DMS79 (cell line): ENCODE measurements at places on chromosomes 2 and 18.

GRCh38 chr2:73638429-73638828, 3.8 kb downstream of the NAT8 start:
- no peak for DNase-seq

DNA sequence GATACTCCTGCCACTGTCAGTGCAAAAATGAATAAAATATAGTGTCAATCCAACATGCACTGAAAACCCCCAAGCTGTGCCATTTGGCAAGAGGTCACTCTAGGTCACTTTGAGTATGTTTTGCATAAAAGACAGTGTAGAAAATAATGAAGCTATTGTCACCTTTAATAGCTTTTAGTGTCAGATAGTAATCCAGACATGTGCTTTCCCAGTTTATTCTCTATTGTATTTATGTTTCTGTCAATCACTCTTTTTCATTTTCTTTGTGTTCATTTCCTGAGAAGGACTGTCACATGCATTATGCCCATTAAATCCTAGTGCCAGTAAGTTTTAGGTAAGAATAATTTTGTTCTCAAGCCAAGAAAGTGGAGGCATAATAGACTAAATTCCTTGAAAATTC, 1073.9 kb upstream of the CDH2 start:
- DNase-seq: no peak

- DNase-seq: no peak
Observed at GRCh38 chr2:98759338-98759737, 28.4 kb upstream of the MGAT4A start.

GRCh38 chr2:240965296-240965904, 33.0 kb upstream of the SNED1 start:
- no peak for DNase-seq

GRCh38 chr2:20362701-20363435, 12.2 kb upstream of the PUM2 start:
- no peak for DNase-seq

GRCh38 chr2:76197428-76197827, 486.7 kb upstream of the GCFC2 start:
- no peak for DNase-seq

DNA sequence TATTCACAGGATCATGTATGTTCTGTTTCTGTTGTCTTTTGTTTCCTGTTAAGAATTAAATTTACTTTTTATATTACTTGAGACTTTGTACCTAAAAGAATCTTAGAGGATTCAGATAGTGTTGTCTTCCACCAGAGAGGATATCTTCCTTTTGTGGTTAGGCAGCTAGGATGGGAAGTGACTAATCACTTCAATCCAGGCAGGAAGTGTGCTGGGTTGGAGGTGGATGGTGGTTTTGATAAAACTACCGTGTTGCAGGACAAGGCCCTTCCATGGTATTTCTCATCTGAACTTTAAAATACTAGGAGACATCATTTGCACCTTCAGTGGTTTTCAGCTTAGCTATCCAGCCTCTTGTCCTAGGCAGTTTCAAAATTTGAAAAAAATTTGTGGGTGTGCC, 728.6 kb upstream of the CDH2 start:
- no peak for DNase-seq

DNA sequence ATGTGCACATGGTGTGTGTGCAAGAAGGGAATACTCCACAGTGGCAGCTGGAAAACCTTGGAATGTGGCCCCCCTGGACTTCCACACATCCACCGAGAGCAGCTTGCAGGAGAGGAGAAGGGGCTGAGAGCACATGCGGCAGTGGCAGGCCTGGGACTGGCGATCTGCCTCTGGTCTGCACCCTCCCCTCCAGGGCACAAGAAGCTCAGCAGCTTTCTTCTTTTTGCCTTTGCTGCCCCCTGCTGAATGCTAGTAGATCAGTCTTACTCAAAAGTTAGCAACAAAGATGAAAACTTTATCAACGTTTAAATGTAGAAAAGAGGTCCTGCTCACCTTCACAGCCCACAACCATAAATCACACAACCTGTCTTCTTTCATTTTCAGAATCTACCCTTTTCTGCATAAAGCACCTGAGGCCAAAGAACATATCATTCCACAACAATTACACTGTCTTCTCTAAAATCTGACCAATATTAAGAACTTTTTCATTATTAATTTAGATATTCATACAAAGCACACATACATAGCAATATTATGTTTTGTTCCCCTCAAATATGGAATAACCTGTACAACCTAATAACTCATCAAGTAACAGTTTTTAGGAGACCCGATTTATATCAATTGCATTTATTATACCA, 34.6 kb downstream of the TGFBRAP1 start:
- DNase-seq: no peak
